Amniotic stem cell (primary cell): ENCODE measurements at places on chromosomes 7 and 10.

DNA sequence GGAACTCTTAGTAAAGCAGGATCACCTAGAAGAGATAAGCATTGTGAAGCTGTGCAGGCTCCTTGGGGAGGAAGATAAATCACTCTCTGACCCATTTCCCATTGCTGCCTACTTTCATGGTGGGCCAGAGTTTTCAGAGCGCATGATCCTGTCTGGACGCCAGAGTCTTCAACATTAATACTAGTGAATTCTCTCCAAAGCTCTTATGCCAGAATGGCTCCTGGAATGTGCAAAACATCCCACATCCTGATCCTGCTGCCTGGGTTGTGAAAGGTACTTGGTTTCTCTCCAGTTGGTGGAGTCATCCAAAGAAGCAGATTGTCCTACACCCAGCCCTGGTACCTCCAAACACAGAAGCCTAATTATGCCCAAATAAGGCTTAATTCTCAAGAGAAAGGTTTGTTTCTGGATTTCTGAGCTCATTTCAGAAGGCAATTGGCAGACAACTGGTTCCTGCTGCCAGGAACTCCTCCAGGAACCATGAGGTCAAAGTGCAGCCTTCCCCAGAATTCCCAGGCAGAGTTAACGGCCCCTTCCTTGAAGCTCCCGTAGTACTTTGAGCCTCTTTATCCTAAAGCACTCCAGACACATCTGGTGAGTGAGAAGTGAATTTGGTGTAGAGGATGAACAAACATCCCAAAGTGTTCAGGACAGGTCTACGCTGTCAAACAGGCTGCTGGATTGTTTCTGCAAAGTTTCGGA is 495.2 kb downstream of the PLXNA4 start:
- no peak for DNase-seq

- DNase-seq = no peak
Measured at GRCh38 chr7:70944516-70944915, 187.4 kb upstream of the GALNT17 start.

GRCh38 chr7:42714356-42714755 is 197.5 kb downstream of the C7orf25 start:
- no peak for DNase-seq

DNA sequence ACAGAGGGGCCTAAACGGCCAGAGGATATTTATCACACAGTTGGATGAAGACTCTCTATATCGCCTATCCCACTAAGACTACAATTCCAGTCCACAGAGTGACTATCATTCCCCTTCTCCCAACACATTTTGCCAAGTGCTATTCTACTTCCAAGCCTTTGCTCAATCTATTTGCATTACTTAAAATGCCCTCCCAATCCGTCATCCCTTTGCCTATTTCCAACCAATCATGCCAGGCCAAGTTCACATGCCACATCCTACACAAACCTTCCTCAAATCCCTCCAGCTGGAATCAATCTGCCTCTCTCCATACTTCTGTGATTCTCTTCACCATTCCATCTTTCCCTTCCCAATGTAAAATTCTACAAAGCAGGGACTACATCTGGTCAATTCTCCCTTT is 38.2 kb downstream of the SMURF1 start:
- no peak for DNase-seq

GRCh38 chr7:99040104-99040958 is 103.6 kb downstream of the SMURF1 start:
- peak; percentile 80 for DNase-seq

DNA sequence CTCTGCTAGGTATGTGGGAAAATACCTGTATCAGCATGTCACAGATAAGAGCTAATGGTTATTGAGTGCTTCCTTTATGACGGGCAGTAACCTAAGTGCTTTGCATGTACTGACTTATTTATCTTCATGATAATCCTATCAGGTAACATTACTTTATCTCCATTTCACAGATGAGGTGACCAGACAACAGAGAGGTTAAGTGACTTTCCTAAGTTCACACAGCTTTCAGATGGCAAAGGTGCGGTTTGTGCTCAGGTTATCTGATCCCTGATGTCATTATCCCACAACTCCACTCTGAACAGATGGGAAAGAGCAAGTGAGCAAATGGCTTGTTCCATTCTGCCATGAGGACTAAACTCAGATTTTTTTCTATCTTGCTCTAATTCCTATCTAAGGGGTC is 217.0 kb upstream of the PODXL start:
- no peak for DNase-seq

DNA sequence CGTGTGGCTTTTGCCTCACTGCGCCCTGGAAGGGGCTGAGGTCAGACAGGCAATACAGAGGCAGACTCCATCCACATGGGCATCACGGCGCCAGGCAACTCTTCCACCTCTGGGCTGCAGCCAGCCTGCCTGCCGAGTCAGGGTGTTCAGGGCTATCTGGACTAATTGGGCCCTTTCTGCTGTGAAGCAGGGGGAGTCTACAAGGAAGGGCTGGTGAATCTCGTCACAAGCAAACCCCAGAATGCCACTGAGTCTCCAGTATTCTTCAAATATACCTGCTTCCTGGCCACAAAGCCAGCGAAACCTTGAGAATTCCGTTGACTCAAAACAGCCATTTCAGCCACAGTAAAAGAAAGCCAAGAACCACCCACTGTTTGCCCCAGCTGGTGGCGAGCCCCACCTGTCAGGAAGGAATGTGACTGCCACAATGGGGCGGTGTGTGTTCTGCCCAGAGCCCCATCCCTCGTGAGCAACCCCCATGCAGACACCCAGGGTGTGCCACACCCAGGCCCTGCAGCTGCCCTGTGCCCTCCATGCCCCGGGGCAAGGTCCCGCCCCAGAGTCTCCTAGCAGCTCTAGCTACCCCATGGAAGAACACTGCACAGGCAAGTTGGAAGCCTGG is 117.3 kb downstream of the FAM53B start:
- DNase-seq = no peak

GRCh38 chr7:68984306-68984705 is 614.0 kb upstream of the AUTS2 start:
- DNase-seq = no peak

- DNase-seq = no peak
Measured at GRCh38 chr7:50270531-50271018, 33.9 kb upstream of the IKZF1 start.
